ENCODE measurements at places on chromosomes 3 and 15. TPM values are rescaled to one million over a fixed set of nuclear protein-coding genes. Genes with fewer than 3 reads are reported as not detected.
A peak's percentile ranks its signal among the peaks of the same experiment; 100 is the strongest.

DNA sequence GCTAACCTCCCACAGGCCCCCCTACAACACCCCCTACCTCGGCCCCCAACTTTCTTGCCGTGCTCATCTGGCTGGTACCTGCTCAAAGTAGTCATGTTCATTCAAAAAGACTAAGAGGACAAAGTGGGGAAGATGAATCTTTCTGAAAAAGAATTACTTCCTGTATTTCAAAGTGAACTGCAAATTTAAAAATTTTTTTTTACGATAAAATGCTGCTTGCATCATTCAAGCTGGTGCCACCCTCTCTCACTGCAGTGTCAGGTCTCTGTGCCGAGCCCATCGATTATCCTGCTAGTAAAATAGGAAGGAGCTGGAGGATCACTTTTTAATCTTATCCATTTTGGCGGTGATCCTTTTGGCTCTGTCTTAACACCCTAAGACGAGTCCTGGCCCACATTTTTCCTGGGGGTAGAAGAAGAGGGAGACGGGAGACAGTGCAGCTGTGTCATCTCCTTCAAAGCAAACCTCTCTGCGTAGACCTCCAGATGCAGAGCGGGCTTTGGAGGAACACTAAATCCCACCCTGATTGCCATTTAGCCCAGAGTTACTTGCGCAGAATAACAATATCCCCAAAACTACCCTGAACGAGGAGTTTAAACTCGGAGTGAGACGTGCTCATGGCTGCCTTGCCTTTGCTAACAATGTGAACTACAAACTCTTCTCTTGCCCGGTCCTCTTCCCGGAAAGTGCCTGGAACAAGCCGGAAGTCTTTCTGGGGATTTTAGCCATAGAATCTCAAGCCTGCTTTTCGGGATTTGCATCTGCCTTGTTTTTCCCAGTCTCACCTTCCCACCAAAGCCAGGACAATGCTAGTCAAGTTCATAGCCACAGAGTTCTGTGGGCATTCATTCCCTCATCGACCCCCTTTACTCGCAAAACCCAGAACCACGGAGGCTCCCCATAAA is 66.2 kb upstream of the CGNL1 start:
- DNase-seq: no peak
- no peak overlapping the region for H3K4me3 ChIP-seq
- peaks cover 23% of the 10 kb centered on the region for H3K4me1 ChIP-seq
- H3K36me3 ChIP-seq: no peaks in the 10 kb centered on the region

GRCh38 chr3:133838296-133838789 is 32.7 kb downstream of the SRPRB start:
- no peak for DNase-seq
- H3K27me3 ChIP-seq: no peaks in the 10 kb centered on the region
- 0 out of 2 replicates have a peak, but pooled peaks cover 2% of the 10 kb centered on the region for H3K4me1 ChIP-seq
- no peak overlapping the region for H3K4me3 ChIP-seq

DNA sequence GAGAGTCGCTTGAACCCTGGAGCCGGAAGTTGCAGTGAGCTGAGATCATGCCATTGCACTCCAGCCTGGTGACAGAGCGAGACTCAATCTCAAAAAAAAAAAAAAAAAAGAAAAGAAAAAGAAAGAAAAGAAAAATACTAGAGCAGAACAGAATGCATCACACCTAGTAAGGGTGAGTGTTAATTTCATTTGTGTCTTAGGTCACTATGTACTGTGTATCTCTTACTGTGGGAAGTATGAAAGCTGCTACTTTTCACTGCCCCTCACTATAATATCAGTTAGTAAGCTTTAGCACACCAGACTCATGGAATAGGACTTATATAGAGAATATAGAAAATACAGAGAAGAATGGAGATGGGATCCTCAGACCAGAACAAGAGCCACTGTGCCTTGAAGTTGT is 45.9 kb upstream of the RASA2 start:
- H3K4me1 ChIP-seq: no peaks in the 10 kb centered on the region
- no peaks in the 10 kb centered on the region for H3K27me3 ChIP-seq
- no peak overlapping the region for H3K27ac ChIP-seq
- no peak overlapping the region for H3K4me3 ChIP-seq
- peaks cover 33% of the 10 kb centered on the region for H3K36me3 ChIP-seq

DNA sequence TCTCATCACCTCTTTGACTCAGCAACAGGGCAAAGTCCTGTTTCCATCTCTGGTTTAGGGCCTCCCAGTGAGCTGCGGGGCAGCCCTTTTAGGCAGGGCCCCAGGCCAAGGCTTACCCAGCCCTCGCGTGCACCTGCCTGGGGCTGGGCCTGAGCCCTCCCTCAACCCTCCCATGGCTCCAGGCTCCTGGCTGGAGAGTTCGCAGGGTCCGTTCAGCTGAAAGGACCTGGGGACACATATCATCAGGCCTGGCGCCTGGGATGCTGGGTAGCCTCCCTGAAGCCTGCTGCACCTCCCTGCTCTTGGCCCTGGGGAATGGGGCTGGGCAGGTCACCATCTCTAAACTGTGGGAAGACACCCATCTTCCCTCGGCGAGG is 29.7 kb downstream of the HDAC11 start:
- H3K4me1 ChIP-seq: peaks cover 8% of the 10 kb centered on the region
- no peaks in the 10 kb centered on the region for H3K36me3 ChIP-seq
- DNase-seq: no peak

- peaks cover 55% of the 10 kb centered on the region for H3K4me1 ChIP-seq
- no peak overlapping the region for H3K4me3 ChIP-seq
- peak; percentile 91 for DNase-seq
- H3K27ac ChIP-seq: peak overlapping the region; percentile 35
- no peaks in the 10 kb centered on the region for H3K36me3 ChIP-seq
Measured at GRCh38 chr3:100563652-100564211, 45.7 kb upstream of the ADGRG7 start.

DNA sequence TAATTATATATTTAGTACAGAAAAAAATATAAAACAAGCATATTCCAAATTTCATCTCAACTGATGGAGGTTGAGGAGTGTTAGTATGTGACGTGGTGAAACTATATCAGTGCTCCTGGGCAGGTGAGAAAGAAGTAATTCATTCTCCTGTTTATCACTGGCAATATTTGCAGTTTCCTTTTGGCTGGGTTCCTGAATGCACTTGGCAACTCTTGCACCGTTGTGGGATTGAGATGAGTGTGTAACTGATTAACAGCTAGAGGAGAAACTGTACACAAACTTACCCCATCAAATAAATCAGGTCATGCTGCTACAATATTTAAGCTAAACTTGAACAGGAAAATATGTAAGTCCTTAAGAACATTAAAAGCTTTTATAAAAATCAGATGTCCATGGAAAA is 2.1 kb upstream of the ATP13A4 start:
- no peaks in the 10 kb centered on the region for H3K27me3 ChIP-seq
- DNase-seq: no peak
- peaks cover 14% of the 10 kb centered on the region for H3K4me1 ChIP-seq
- no peak overlapping the region for H3K4me3 ChIP-seq

GRCh38 chr15:32029409-32029861 is 880 bp upstream of the CHRNA7 start:
- H3K36me3 ChIP-seq: no peaks in the 10 kb centered on the region
- peak overlapping the region; percentile 51 for H3K27ac ChIP-seq
- no peaks in the 10 kb centered on the region for H3K27me3 ChIP-seq
- H3K4me1 ChIP-seq: peaks cover 10% of the 10 kb centered on the region
- DNase-seq: peak; percentile 77

- H3K4me1 ChIP-seq: no peaks in the 10 kb centered on the region
- no peak overlapping the region for H3K27ac ChIP-seq
- DNase-seq: no peak
- peaks cover 28% of the 10 kb centered on the region for H3K27me3 ChIP-seq
Measured at GRCh38 chr3:13542142-13542541, 6.8 kb upstream of the FBLN2 start.

DNA sequence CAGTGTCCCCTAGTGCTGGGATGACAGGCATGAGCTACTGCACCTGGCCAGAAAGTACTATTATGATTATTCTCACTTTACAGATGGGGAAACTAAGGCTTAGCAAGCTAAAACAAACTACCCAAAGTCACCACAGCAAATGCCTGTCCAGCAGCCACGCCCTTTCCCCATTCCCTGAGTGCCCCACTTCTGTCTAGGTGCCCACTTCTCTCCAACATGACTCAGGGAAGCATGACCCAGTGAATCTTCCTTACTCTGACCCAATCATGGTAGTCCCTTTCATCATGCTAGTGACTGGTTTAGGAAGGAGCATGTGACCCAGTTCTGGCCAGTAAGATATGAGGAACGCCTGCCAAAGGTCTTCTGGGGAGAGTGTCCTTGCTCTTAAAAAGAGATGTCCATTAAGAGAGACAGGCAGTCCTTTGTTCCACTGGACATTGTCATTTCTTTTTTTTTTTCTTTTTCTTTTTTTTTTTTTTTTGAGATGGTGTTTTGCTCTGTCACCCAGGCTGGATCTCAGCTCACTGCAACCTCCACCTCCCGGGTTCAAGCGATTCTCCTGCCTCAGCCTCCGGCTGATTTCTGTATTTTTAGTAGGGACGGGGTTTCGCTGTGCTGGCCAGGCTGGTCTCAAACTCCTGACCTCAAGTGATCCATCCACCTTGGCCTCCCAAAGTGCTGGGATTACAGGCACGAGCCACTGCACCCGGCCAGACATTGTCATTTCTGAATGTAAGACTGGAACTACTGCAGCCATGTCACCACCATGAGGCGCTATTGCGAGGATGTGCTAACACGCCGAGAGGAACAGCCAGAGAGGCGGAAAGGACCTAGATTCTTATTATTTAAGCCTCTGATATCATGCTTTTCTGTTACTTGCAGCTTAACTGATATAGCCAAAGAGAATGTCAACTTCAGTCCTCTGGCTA is 19.8 kb downstream of the MEGF11 start:
- H3K27ac ChIP-seq: no peak overlapping the region
- no peaks in the 10 kb centered on the region for H3K27me3 ChIP-seq
- H3K36me3 ChIP-seq: no peaks in the 10 kb centered on the region
- no peaks in the 10 kb centered on the region for H3K4me1 ChIP-seq

GRCh38 chr3:126845920-126846715 is 136.8 kb upstream of the PLXNA1 start:
- no peak overlapping the region for H3K27ac ChIP-seq
- H3K4me3 ChIP-seq: no peak overlapping the region
- no peaks in the 10 kb centered on the region for H3K36me3 ChIP-seq
- no peaks in the 10 kb centered on the region for H3K27me3 ChIP-seq
- H3K4me1 ChIP-seq: peaks cover 13% of the 10 kb centered on the region

LMOD3 gene
- total RNA-seq: 1.0 TPM

RFTN1 gene
- 20.1 TPM for total RNA-seq

ATRIP gene
- total RNA-seq: 12.4 TPM

SYNPR gene
- total RNA-seq: not detected
